Activated CD8-positive, alpha-beta memory T cell treated with anti-CD3 and anti-CD28 coated beads for 1 hour (primary cell): ENCODE measurements at places on chromosomes 4 and X.

DNA sequence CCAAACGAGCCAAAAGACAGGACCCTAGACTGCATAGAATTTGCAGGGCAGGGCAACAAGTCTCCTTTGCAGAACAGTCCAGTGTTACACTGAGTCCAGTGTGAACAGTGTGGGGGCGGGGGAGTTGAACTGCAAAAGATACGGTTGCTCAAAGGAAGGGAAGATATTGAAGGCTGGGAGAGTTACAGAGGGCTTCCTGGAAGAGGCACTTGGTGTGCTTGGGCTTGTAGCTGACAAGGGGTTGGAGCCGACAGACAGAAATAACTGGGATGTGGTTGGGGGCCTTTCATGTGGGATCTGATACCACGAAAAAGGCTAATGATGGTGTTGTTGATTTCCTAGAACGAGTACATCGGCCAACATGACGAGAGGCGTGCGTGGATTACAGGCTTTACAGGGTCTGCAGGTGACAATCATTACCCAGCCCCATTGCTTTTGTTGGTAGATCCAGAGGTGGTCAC is 6.1 kb downstream of the XPNPEP2 start:
- no peak for DNase-seq

DNA sequence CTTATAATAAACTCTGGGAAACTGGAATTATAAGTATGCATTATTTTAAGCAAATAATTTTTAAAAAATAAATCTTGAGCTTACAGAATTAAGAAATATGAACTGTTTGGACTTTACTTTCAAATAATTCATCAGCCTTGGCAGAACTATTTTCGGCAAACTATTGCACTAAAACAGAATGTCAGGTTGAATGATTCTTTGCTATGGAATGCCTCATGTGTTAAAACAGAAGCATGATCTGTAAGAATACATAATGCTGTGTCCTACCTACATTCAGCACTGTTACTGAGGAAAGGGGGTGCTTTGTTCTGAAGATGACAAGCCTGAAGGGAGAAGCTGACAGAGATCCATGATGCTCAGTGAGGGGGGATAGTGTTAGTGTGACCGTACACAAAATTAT is 55.6 kb upstream of the EXOC1L start:
- no peak for DNase-seq

- no peak for DNase-seq
These were observed 297.2 kb upstream of the AADAT start for GRCh38 chr4:170386971-170387370.

GRCh38 chr4:99965674-99966350 is 15.7 kb upstream of the H2AZ1 start:
- DNase-seq, result no peak

DNA sequence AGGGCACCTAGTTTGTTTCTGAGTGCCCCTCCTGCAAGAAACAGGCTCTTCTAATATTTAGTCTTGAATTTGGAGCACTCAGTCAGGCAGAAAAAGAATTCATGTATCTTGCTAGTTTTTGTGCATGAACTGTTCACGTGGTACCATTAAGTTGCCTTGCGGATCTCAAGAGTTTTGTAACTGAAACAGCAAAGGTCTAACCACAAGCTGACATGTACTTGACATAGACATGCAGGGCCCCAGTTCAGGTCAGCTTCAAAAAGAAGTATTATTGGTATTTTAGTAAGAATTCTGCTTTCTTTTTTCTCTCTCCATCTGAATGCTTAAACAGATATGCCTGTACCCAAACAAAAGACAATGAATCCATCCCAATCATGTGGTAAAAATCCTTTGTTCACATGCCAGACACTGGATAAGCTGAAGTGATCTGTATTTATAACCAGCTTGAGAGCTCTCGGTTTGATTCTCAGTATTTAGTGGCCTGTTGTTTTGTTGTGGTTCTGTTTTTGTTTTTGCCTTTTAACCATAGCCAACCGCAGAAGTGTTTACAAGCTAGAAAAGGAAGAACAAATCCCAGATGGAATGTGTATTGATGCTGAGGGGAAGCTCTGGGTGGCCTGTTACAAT is 13.0 kb downstream of the RGN start:
- no peak for DNase-seq

DNA sequence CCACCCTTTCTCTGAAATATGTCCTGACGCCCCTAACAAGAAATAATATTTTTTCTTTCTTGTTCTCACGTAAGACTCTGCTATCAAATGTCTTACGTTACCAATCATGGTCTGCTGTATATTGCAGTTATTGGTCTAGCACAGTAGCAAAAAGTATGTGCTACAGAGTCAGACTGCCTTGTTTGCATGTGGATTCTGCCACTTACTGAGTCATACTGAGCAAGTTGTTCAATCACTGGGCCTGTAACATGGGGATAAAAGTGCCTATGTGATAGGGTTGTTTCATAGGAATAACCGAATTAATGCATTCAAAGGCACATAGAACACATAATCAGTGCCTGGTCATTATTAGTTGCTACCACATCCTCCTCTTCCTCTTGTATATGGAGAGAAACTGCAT is 14.1 kb downstream of the RPGR start:
- no peak for DNase-seq

GRCh38 chr4:169440446-169440845 is 169.7 kb upstream of the SH3RF1 start:
- no peak for DNase-seq

- peak; percentile 39 for DNase-seq
These were observed 893 bp upstream of the SEPTIN11 start for GRCh38 chr4:76948443-76949275.

DNA sequence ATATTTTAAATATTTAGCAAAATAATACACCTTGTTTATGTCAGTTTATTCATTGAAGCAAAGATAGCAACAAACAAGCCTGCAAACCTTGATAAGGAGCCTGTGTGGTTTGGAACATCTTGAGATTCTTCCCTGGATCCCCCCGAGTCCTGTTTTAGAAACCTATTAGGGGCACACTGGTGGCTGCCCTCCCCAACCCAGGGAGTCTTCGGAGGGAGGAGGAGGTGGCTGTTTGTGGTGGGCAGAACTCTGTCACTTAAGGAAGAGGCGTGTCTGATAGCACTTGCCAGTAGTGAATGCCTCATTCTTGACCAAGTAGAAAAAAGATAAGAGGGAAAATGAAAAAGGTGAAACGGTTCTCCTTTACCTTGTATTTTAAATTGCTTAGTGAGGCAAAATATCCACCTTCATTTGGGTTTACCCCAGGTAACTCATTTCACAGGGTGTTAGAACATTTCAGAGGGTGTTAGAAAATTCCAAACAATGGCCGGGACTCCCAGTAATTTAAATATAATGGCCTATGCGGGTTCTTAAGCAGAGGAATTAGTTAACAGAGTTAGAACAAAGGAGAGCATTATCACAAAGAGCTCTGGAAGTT is 10.4 kb downstream of the KIT start:
- no peak for DNase-seq

DNA sequence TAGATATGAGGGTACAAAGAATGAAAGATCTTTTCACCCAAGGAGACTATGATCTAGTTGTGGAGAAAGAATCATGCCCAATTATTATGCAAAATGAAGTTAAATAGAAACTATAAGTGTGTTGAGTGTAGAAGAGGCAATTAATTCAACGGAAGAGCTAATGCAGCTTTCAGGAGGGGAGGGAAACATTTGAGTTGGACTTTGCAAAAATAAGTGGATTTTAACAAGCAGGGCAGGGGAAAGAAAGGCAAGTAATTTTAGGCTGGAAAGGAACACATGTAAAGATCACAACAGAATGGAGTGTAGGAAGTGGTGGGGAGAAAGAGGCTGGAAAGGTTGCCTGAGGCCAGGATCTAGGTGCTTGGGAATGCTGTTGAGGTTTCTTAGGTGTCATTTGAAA is 44.1 kb downstream of the KLHL15 start:
- DNase-seq, result no peak

GRCh38 chr4:24625091-24625490 is 40.7 kb upstream of the DHX15 start:
- no peak for DNase-seq

DNA sequence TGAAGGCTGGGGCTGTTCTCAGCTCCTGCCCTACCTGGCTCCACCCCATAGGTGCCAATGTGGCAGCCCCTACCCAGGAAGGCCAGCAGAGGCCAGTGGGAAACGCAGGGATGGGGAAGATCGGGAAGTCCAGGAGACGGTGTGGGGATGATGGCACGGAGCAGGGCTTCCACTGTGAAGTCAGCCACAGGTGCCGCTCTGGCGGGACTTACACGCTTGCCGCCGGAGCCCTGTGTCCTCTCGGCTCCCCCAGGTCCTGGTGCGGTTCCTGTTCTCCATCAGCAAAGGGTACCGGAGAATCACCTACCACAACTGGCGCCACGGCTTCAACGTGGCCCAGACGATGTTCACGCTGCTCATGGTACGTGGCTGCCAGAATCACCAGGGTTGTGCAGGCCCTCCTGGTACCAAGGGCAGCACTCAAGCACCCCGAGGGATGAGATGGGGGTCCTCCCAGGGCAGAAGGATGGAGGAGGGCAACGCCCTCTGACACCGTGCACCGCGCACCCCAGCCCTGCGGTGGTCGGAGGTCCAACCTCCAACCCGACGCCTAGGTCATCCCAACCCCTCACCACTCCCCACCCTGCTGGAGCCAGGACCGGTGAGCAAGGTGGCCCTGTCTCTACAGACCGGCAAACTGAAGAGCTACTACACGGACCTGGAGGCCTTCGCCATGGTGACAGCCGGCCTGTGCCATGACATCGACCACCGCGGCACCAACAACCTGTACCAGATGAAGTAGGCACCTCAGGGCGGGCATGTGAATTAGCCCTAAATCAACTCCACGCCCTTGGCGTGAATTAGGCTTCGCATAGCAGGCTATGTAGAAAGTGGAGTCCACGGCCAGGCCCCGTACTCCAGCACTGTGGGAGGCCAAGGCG is 12.0 kb downstream of the ATP5ME start:
- no peak for DNase-seq

- no peak for DNase-seq
These were observed 257.2 kb downstream of the PDHA2 start for GRCh38 chr4:96097040-96097607.

DNA sequence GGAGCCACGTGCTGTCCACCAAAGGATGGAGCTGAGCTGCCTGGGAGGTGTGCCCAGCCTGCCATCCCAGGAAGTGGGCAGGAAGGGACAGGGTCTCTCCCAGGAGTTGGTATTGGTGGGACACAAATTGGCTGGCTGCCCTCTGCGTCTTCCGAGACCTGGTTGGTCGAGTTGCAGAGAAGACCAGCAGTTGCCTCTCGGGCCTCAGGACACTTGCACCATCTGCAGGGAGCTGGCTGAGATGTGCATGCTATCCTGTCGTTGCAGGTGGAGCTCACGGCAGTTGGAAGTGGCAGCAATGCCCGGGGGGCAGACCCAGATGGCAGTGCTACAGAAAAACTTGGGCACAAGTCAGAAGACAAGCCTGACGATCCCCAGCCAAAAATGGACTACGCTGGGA is 30.2 kb downstream of the BCORL1 start:
- DNase-seq, result no peak

GRCh38 chr4:145709843-145710242 is 29.9 kb downstream of the C4orf51 start:
- DNase-seq, result no peak

- DNase-seq, result no peak
These were observed 535.5 kb downstream of the PDHA2 start for GRCh38 chr4:96375367-96375766.

DNA sequence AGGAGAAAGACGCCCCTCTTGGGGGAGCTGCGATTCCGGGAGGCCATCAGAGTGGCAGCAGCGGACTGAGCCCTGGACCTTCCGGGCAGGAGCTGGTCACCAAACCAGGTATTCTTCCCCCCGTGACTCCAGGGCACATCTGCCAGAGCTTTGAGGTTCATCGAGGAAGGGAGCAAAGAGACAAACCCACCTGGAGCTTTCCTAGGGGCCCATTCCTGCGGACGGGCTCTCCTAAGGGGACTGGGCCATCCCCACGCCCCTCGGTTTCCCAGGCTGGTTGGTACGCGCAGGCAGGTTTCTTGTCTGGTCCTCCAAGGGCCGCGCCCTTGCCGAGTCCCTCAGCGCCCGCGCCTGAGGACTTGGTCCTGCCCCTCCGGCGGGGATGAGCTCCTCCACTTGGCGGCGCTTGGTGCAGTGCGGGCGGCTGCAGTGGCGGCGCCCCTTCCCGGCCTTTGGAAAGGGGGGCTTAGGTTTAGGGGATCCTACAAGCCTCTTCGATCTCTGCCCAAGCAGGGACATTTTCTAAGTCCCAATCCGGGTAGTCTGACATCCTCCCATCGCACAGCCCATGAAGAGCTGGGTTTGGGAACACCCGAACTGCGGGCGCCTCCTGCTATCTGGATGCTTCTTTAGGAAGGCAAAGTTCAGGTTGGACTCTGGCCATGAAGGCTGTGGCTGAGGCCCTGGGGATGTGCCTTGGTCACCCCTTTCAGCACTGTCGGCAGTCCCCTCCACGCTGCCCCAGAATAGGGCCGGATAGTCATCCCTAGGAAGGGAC is 538 bp downstream of the STBD1 start:
- no peak for DNase-seq

DNA sequence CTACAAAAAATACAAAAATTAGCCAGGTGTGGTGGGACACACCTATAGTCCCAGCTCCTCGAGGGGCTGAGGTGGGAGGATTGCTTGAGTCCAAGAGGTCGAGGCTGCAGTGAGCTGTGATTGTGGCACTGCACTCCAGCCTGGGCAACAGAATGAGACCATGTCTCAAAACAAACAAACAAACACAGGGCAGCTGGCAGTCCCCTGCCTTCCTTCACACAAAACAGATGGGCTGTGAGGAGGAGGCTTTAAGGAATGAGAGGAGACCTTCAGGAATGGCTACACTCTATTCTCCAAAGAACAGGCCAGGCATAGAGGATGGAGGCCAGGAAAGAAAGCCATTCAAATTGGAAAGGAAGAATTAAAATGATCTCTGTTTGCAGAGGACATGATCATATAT is 65.6 kb upstream of the MAML3 start:
- DNase-seq, result no peak

DNA sequence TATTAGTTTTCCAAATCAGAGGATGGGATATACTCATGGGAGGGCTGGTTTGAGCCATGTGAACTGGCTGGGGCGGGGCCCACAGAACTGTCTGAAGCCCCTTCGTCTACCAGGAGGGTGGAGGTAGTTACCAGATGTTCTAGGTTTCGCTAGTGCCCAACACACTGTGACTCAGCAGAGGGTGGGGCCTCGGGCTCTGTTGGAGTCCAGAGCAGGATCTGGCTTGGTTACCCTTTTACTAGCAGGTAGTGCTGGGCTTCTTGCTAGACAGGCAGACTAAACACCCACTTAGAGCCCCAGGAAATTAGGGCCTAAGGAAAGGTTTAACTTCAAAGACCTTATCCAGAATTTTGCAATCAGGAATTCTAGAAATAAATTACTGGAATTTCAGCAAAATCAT is 56.2 kb upstream of the CHRDL1 start:
- DNase-seq, result no peak

DNA sequence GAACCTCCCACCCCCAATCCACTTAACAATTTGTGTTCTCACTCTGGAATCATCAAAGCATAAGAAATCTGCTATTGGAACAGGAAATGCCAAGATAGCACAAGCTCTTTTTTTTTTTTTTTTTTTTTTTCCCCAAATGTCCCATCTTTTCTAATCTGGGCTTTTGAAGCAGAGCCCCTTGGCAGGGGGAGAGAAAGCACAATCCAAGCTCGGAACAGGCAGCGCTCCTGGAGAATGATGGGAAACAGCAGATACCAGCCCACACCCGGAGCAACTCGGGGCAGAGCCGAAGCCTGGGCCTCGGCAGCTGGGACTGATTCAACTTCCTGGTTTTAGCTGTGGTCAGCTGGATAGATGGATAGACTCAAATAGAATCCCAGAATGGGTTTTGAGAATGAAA is 235.1 kb downstream of the QDPR start:
- DNase-seq, result no peak
